CD4-positive, CD25-positive, alpha-beta regulatory T cell (primary cell): ENCODE measurements at places on chromosomes 6 and 20. TPM values are rescaled to one million over a fixed set of nuclear protein-coding genes. Genes with fewer than 3 reads are reported as not detected.

GRCh38 chr6:29466241-29466640 is 9.3 kb downstream of the OR2H1 start:
- DNase-seq = no peak

- peak; percentile 66 for DNase-seq
Observed at GRCh38 chr6:166760288-166760687, 133.2 kb upstream of the RPS6KA2 start.

GRCh38 chr20:64077876-64078551 is 1.3 kb downstream of the RGS19 start:
- DNase-seq = peak; percentile 95

GRCh38 chr6:105872249-105872648 is 213.9 kb upstream of the PRDM1 start:
- DNase-seq = no peak

The CTAGE9 gene
- polyA plus RNA-seq = not detected

DNA sequence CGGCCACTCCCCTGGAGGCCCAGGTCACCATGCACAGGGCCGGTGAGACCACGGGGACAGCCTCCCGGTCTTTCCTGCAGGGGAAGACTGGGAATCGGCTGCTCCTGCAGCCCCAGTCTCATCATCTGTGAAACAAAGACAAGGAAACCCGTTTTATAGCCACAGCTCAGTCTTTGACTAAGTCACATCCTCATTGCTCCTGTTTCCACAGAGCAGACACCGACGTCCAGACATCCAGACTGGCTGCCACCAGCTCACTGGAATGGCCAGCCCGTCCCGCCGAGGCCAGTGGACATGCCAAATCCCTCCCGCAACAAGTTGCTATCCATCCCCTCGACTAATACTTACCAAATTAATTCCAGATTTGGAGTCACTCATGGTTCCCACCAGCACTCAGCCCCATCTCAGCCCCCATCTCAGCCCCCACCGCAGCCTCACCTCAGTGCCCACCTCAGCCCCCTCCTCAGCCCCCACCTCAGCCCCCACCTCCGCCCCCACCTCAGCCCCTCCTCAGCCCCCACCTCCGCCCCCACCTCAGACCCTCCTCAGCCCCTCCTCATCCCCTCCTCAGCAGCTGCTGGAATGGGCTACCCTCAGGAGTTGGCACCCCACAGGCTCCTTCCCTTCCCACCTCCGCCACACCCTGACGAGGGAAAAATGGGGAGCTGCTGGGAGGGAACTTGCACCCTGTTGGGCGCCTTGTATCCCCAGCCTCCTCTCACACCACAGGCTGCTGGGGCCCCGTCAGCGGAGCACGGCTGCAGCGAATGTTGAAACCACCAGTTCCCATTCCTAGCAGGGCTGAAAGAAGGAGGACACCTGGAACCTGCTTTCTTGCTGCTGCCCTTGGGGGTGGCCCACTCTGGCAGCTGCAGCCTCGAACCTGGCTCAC is 48.7 kb downstream of the YTHDF1 start:
- DNase-seq = no peak

DNA sequence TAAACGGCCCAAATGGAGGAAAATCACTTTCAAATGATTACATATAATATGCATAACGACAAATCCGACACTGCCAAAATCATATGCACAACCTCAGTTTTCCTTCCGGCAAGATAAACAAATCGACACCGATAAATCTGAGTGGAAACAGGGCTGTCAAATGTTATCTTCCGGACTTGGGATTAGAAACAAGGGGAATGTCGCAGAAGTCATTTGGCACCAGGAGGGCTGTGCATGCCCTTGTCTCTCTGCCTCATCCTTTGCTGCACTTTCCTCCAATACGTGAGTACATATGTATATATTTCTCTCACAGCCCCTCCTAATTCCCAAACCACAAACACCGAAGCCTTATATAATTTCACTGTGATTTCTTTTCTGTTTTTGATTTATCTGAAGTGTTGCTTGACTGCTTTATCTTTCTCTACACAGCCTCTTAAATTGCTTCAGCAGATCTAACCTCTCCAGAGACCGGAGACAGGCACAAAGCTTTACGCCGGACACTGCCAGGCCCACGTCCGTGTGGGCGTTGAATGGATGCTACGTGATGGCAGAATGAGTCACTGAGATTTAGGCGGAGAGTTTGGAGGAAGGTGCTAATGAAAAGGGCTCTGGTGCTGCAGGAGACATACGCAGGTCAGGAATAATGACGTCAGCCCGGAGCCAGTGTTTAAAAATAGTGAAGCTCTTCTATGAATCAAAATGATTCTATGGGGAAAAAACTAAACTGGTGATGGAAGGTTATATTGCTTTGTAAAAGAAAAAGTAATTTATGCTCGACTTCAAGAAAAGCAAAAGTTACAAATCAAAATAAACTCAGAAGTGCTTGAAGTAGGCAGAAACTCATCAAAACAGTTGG is 21.0 kb upstream of the PRELID3B start:
- DNase-seq = no peak

DNA sequence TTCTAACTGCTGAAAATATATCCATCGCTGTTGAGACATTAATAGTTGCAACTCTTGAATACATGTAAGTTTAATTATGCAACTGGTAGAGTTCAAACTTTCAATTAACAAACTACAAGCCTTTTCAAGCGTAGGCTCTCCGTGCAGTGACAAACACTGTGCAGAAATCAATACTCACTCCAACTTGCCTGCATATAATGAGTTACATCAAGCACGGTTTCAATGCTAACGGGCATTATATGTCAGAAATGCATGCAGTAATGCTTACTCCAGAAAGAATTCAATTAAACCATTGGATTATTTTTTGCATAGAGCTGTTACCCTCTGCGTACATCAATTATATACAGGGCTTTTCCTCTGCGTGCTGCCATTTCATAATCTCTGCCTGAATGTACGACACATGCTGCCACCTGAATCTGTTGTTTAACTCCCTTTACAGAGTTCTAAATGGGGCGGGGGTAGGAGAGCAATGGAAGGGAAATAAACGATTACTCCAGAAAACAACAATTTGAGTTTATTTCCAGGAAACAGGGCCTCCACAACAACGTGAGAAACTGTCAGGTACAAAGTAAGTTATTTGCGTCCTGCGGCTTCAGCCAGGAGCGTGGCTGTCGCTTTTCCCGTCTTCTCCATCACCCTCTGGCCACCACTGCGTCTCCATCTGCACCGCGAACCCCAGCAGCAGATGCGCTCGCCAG is 1.8 kb downstream of the PTPRK start:
- no peak for DNase-seq

The ANKRD66 gene
- not detected for polyA plus RNA-seq

GRCh38 chr20:51460569-51461265 is 81.8 kb downstream of the NFATC2 start:
- DNase-seq = no peak

GRCh38 chr20:19374216-19374615 is 161.8 kb downstream of the SLC24A3 start:
- DNase-seq = no peak

GRCh38 chr6:37142050-37142614 is 27.8 kb upstream of the PIM1 start:
- DNase-seq = no peak

- DNase-seq = no peak
Observed at GRCh38 chr6:47097092-47097945, 55.2 kb upstream of the ADGRF1 start.

GRCh38 chr6:16533721-16534136 is 227.5 kb downstream of the ATXN1 start:
- DNase-seq = no peak

DNA sequence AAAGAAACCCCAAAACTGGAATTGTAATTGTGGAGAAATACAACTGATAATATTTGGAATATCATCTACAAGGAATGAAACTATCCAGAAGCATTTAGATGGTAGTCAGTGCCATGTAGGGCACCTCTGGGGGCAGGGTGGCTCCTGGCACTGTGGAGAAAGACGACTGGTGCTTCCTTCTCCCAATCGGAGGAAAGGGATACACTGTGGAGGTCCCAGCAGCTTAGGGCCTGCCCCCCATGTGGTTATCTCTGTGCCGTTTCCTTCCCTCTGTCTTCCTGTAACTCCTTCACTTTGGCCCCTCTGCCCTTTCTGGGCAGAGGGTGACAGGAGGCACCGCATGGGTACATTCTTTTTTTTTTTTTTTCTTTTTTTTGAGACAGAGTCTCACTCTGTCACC is 178.4 kb downstream of the MTHFD1L start:
- DNase-seq = no peak

DNA sequence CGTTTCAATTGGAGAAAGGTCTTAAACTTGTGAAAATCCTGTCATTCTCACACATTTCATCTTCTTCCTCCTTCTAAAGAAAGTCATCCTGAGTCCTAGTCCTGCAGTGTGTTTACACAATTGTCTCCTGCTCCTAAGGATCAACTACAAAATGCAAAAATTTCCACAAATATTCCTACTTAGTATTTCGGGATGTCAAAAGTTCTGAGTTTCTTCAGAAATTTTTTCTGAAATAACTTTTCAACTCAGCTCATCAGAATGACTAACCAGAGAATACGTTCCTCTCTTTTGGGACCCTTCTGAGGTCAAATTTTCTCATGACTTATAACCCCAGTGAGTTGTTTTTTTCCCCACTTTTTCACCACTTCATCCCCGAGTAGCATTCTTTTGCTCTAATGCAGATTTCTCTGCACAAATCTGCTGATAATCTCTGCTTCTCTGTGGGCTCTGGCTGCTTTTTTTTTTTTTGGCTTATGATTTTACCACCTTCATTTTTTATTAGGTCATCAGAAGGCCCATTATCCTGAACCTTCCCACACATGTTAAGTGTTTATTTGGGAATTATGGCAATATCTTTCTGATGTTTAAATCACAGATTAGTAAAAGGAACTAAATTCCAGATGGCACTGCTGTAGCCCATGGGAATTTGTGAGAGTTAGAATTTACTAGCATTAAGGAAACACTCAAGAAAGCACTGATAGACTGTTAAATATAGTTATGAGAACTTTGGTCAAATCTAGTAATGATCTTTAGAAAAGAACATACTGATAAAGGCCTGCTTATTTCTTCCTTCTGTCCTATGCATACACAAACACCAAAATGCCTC is 41.4 kb downstream of the MAP3K5 start:
- no peak for DNase-seq

GRCh38 chr20:32449057-32449889 is 91.1 kb downstream of the ASXL1 start:
- no peak for DNase-seq

The CST1 gene
- polyA plus RNA-seq = not detected
